Motor neuron (in vitro differentiated cells): ENCODE measurements at places on chromosomes 3 and 15. TPM values are rescaled to one million over a fixed set of nuclear protein-coding genes. Genes with fewer than 3 reads are reported as not detected.

DNA sequence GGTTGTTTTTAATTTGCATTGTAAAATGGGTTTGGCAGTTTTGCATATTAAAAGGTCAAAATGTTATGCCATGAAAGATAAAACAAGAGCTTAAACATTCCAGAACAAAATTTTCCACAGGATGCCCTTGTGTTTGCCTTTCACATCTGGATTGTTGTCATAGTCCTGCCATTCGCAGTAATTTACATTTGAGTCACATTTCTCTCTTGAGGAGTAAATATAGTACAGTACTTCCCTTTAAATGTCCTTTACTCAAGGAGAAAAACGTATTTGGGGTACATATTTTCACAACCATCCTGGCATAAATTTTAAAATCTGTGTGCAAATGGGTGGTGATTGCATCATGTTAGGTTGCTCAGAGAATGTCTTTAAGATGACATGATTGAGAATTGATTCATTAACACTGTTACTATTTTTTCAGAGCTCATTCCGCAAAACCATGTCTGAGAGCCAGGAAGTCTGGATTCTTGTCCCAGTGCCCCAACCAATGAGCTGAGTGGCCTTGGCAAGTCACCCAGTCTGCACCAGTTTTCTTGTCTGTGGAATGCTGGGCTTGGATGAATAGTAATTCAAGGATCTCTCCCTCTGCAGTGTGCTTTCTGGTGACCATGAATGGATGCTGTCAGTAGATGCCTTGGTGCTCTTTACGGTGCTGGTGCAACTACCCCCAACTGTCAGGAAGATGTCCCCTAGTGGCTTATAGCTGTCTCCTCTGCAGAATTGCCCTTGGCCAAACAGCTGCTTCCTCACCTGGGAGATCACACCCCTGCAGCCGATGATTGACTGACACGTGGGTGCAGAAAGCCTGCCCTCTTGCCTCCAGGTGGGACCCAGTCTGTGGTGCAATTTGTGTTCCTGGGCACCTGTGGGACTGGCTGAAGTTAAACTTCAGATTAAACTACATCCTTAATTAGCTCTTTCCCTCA, 43.0 kb downstream of the ABHD5 start:
- peak; percentile 8 for ATAC-seq

GRCh38 chr3:47871389-47871788, 68.5 kb downstream of the DHX30 start:
- no peak for ATAC-seq

- ATAC-seq = no peak
These were observed 150.9 kb upstream of the MCTP2 start for GRCh38 chr15:94080416-94080815.

DUOXA2 gene
- total RNA-seq = 0.05 TPM in 1 of 2 replicates, not detected in the other

GRCh38 chr3:197105786-197106185, 76.2 kb upstream of the MELTF start:
- ATAC-seq = no peak

PTH1R gene
- not detected in 2 replicates for total RNA-seq

DNA sequence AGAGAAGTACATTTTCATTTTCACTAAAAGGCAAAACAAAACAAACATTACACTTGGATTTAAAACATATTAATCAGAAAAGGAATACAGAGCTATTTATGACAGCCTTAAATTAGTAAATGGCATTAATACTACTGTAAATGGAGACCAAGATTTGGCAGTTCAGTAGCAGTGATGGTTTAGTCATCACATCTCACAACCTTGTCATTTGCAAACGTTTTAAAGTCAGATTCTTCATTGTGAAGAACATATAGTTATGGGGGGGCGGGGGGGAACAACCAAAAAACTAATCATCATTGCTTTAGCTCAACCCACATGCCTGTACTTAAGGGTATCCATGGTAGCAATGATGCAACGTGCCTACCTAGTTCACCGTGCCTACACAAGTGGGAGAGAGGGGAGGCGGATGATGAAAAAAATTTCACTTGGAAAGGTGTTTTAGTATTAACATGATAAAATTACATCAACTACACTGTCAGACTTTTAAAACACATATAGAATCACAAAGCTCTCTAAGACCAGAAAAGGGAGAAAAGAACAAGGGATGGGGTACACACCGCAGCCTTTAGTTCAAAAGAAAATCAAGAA, 40.1 kb downstream of the DLG1 start:
- ATAC-seq = no peak

GRIP2 gene
- total RNA-seq = 3.1 and 5.7 TPM in 2 replicates
